ENCODE measurements at places on chromosomes 5 and 9.

DNA sequence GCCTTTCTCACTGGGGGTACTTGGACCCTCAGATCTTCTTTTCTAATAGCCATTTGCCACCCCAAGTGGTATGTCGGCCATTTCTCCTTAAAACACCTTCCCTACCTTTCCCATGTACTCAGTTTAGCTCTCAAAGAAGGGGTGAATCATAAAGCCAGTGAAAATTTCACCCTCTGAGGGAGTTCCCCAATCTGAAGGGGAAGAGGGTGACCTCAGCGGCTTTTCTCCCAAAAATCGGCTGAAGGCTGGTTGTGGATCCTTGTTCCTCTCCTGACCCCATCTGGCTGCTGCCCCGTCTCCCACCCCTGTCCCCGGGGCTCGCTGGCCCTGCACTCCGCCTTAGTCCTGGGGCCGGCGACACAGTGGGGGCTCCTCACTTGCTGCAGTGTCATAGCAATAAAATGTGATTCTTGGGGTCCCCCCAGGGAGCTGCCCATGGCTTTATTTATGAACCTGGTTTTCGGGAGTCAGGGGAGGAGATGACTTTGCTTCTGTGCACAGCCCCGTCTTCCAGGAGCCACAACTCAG lies 17.3 kb upstream of the LTC4S start:
- no peak for DNase-seq

DNA sequence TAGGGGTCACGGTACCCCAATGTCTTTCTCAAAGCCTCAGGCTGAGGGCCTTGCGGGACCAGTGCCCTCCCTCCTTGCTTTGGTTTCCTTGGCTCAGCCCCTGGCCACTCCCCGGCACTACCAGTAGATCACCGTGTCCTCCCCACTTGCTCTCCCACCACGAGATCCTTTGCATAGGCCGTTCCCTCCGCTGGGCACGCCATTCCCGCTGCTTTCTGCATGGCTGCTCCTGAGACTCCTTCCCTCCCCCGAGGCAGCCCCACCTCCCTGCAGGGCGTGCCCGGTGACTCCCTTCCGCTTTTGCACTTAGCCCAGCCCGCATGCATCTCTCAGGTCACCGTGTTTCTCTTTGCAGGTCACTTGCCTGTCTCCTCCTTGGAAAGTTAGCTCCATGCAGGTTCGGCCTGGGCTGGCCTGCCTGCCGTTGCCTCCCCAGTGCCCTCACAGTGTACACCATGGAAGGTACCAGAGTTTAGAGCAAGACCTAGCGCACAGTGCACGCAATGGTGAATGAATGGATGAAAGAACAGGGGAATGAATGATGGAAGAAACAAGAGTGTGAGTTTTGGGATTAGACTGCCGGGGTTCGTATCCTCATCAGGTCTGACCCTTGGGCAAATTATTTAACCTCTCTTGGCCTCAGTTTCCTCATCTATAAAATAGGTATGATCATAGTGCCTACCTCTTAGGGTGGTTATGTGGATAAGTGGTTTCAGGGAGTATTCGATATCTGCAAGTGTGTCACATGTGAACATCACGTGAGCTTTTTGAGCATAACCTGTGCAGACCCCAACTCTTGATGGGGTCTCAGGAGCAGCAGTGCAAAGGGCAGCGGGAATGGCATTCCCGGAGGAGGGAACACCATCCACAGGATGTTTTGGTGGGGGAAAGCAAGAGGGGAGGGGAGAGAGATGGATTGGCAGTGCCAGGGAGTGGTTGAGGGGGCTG lies 214.3 kb downstream of the C9orf50 start:
- no peak for DNase-seq

DNA sequence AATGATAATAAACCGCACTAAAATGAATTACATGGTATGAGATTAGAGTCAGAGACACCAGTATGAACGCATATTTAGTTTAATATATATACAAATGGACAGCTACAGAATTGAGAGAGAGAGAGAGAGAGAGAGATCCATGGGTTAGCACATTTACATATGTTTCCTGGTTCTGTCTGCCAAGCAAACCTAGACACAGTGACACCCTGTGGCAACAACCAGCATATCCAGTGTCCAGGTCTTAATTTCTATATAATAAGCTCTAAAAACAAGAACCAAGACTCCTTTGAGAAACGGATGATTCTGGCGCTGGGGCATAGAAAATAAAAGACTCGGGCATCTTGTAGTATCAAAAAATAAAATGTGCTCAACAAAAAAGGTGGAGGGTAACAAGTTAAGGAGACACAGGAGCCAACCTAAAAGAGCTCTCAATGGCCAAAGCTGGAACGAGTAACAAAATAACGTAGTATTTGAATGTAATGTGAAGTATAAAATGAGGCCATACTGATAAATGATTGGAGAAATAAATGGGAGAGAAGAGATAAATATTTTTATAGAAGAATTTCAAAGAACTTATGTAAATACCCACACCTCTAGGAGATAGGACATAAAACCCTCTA lies 84.5 kb downstream of the RFX3 start:
- no peak for DNase-seq

DNA sequence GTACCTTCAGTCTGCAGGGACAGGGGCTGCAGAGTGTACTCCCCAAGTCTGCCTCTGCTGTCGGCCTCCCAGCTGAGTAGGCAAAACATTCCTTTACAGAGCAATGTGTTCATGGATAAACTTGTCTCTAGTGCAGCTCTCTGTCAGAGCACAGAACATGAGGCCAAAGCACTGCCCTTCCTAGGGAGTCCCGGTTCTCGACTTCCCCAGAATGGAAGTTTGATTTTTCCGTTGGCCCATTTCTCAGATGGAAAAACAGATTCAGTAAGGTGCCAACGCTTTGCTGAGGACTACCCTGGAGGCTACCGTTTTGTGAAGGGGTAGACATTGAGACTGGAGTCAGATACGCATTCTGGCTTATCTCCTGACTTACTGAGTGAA lies 422 bp upstream of the TRIM32 start:
- no peak for DNase-seq

DNA sequence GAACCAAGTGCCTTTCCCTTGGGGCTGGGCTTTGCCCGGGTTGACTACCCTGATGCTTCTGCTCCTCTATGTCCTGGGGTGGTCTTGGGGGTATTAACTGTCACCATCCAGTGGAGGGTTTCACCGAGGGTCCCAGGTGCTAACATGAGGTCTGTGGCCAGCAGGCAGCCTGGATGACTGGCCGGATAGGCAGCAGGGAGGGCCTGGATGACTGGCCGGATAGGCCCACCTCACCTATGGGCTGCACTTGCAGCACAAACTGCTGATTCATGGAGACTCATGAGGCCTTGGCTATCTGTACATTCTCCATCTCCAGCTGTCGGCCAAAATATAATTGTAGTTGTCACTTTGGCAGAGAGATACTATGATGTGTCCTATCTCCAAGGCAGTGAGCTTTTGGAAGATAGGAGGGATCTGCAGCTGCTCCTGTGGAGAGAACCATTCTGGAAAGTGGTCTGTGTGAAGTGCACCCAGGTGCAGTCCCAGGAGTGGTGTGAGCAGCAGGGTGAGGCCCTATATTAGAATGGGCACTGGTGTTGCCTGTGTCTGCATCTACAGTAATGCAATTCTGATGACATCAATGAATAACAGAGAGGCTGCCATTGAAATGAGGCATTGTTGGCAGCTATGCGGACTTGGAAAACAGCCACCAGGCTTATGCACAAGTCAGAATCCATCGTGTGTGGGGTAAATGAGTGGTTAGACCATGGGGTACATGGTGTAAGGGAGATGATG lies 26.3 kb upstream of the CDKN2AIPNL start:
- DNase-seq, result peak; percentile 29

DNA sequence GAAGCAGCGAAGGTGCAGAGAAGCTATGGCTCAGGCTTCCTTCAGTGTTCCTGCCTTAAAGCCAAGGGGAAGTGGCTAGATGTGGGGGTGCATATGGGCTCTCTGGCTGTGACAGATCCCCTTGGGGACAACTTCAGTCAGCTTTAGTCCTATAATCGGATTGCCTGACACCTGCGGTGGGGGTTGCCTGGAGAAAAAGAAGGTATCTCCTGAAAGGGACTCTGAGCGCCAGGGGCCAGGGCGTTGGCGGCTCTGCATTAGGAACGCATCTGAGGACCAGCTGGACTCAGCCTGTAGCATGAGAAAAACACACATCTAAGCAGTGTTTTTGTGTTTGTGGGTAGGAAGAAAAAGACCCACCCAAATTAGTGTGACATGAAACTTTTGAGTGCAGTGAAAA lies 84.3 kb upstream of the OTULINL start:
- no peak for DNase-seq

GRCh38 chr5:153372425-153373129 lies 117.9 kb upstream of the GRIA1 start:
- DNase-seq, result no peak

- no peak for DNase-seq
Measured at GRCh38 chr5:154461531-154461930, 15.7 kb downstream of the SAP30L start.

DNA sequence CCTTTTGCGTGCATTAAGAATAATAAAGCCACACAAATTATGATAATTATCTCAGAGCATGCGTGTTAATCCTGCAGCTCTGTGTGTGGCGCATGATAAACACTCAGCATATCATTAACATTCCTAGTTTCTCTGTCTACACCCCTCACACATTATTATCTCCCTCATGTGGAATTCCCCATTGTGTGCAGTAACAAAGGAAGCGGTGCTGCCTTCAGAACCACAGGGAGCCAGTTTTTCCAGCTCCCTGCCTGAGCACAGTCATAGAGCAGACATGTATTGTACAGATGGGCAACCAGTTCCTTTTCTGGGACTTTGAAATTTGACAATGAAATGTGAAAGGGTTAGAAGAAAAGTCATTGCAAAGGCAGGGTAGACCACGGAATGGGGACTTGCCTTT lies 1365.5 kb upstream of the CDH9 start:
- DNase-seq, result no peak

- no peak for DNase-seq
Measured at GRCh38 chr9:89803403-89803802, 198.6 kb downstream of the GADD45G start.

GRCh38 chr9:89880721-89881120 lies 275.9 kb downstream of the GADD45G start:
- no peak for DNase-seq

GRCh38 chr9:98256756-98257155 lies 1.3 kb upstream of the TBC1D2 start:
- DNase-seq, result no peak

- no peak for DNase-seq
Measured at GRCh38 chr9:130129432-130130061, 42.7 kb upstream of the NCS1 start.

DNA sequence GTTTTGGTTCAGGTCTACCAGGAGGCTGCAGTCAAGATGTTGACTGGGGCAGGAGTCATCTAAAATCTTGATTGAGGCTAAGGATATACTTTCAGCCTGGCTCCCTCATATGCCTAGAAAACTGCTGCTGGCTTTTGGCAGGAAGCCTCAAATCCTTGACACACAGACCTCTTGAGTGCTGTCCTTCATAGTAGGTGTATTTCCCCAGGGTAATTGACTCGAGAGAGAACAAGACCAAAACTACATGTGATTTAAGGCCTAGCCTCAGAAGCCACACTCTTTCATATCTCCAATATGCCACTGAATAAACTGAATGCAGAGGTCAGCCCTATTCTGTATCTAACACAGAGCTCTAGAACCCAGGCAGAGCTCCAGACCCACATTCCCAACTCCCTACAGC lies 402.3 kb upstream of the ADAMTS16 start:
- no peak for DNase-seq

- no peak for DNase-seq
Measured at GRCh38 chr5:149433524-149434131, 54.5 kb upstream of the IL17B start.

- no peak for DNase-seq
Measured at GRCh38 chr5:154077696-154078095, 38.9 kb downstream of the MFAP3 start.

- no peak for DNase-seq
Measured at GRCh38 chr9:33151007-33151557, 16.1 kb downstream of the B4GALT1 start.

DNA sequence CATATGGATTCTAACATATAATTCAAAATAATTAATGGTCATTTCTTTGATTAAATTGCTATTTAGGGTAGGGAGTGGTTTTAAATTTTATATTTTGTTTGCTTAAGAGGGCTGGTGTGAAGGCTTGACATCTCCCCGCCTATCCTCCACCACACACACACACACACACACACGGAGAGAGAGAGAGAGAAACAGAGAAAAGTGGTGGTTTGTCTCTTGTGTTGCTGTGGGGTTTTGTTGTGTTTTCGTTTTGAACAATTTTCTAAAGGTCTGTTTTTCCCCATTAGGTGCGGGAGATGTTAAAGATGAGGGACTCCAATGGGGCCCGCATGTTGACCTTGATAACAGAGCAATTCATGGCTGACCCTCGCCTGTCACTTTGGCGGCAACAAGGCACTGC lies 161.9 kb downstream of the ZSWIM6 start:
- no peak for DNase-seq

- DNase-seq, result no peak
Measured at GRCh38 chr9:136044207-136044970, 50.7 kb downstream of the NACC2 start.

GRCh38 chr5:56607551-56607950 lies 207.8 kb upstream of the MAP3K1 start:
- no peak for DNase-seq

GRCh38 chr5:40687321-40687720 lies 7.6 kb downstream of the PTGER4 start:
- DNase-seq, result no peak

DNA sequence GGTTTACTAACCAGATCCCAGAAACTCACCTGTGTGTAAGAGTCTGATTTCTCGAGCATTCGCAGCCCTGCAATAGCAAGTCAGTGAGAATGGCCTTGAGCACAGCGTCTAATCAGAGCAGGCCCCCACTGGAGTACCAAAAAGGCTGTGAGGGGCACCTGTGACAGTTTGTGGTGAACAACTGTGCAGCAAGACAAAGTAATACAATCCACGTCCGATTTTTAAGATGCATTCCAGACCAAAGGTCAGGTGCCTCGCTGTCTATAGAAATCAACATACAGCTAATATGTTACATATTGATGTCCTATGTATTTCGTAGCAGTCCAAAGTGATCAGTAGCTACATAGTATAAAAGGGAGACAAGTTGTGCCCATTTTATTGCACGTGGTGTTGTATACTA lies 55.7 kb upstream of the BOD1 start:
- no peak for DNase-seq

GRCh38 chr5:54095969-54096368 lies 214.4 kb downstream of the ARL15 start:
- DNase-seq, result no peak

GRCh38 chr9:133187561-133188005 lies 21.5 kb downstream of the OBP2B start:
- no peak for DNase-seq

GRCh38 chr9:126558051-126558665 lies 55.6 kb upstream of the LMX1B start:
- DNase-seq, result no peak

DNA sequence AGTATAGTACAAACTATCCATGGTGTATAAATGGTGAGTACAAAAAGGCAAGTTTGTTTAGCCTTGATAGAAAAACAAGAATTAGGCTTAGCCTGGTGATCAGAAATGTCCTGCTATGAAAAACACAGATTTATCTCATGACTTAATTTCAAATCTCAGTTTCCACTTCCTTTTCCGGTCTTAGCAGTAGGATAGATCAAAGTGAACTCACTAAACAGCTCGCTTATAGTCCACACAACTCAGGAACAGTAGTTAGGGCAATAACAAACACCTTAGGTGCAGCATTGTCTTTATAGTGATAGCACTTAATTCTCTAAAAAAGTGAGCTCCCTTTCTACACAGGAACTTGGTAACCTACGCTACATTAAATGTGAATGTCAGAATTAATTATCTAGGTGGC lies 11.4 kb downstream of the GOLGA1 start:
- DNase-seq, result no peak
